LNCaP clone FGC (cell line): ENCODE measurements at places on chromosomes 11 and 22.

DNA sequence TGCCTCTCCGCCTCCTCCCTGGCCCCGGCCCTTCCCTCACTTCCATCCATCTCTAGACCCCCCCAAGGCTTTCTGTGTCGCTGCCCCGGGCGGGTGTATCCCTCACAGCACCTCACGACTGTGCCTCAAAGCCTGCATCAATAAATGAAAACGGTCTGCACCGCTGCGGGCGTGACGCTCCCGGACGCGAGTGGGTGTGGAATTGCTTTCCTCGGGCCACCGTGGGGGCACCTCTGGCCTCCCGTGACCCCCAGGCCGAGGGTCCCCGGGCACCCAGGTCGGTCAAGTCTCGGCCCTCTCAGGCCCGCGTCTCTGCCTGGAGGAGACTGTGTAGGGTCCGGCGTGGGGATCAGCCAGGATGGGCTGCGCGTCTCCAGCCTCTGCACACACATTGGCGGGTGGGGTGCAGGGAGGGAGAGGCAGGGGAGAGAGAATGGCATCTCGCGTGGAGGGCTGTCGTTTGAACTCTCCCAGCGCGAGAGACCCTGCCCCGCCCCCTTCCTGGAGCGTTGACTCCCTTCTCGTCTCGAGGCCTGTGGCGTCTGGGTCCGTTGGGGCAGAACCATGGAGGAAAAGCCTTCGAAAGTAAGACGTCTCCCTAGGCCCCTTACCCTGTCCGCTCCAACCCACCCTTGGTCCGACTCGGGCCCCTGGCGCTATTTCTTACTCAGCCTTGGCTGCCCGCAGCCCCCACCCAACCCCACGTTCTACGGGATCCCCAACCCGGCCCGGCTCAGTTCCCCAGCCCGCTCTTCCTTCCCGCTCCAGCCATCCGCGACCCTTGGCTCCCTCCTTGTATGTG lies at the start of gene CATSPERZ:
Gene CATSPERZ (plus strand): TSS at position 512 of the 802 bp plus-strand sequence. CDS start 53 bp downstream, at position 565.
- no peak for DNase-seq

GRCh38 chr11:11400635-11401232 lies 47.7 kb upstream of the CSNK2A3 start:
- no peak for DNase-seq

DNA sequence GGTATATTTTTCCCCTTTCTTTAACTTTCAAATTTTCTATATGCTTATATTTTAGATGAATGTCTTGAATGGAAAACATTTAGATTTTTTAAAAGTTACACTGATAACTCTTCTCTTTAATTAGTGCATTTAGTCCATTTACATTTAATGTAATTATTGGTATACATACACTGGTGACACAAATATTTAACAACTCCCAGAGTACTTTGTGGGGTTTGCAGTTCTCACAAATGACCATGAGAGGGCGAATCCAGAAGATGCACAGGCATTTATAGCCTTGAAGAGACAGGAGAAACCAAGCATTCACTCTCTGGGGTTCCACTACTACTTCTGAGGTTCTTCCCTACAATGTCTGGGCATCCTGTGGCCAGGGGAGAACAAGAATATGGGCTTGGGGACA lies 125.1 kb downstream of the TIMP3 start:
- DNase-seq = no peak

DNA sequence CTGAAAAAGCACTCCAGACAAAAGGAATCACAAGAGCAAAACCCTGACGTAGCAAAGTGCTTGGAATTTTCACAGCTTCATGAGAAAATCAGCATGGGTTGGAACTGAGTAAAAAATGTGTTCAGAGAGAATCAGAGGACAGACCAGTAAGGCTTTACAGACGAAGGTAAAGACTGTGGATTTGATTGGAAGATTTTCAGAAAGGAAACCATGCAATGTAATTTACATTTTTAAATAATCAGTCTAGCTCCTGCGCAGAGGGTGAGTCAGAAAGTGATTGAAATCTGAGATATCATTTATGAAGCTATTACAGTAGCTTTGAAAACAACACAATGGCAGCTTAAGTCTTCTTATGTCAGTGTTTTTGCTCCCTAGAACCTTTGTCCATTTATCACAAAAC lies 1122.3 kb downstream of the LRRC4C start:
- DNase-seq = no peak

DNA sequence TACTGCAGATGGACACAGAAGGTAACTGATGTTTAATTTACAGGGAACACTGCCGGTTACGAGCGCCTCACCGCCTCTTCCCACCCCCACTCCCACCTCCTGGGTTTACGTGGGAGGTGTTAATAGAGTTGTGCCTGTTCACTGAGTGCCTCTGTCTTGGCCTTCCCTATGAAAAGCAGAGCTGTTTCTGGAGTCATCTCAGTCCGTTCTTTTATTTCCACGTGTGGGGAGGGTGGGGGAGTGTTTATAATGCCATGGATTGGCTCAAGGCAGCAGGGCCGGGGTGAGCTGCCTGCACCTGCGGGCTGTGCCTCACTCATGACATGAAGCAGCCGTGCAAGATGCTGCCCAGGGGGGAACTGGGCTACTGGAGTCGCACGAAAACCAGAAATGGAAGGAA lies 322.7 kb downstream of the CADM1 start:
- DNase-seq = no peak

DNA sequence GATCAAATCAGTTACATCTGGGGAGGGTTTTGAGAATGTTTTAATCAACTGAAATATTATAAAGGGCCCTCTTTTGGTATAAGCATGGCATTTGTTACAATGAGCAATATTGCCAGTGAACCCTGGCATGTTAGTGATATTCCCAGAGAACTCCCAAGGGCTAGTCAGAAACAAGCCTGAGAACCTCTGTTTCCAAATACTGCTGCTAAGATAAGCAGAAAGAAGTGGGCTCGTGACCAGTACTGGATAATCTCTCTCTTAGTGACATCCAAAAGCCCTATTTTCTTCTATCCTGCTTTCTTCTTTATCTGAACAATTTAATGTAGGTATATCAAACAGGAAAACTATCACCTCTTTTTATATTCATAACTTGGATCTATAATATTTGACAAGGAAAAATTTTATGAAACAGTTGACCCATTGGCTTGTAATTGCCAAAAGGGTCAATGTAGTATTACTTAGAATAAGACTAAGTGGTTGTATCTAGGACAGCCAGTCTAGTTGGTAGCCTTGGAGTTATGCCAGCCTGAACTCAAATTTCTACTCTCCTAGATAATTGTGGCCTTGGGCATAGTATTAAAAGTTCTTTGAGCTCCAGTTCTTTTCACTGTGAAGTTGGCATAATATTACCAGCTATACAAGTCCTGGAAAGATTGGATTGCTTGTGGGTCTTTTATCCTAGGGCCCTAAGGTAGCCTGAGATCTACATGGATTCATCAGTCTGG lies 15.7 kb downstream of the CAT start:
- no peak for DNase-seq

DNA sequence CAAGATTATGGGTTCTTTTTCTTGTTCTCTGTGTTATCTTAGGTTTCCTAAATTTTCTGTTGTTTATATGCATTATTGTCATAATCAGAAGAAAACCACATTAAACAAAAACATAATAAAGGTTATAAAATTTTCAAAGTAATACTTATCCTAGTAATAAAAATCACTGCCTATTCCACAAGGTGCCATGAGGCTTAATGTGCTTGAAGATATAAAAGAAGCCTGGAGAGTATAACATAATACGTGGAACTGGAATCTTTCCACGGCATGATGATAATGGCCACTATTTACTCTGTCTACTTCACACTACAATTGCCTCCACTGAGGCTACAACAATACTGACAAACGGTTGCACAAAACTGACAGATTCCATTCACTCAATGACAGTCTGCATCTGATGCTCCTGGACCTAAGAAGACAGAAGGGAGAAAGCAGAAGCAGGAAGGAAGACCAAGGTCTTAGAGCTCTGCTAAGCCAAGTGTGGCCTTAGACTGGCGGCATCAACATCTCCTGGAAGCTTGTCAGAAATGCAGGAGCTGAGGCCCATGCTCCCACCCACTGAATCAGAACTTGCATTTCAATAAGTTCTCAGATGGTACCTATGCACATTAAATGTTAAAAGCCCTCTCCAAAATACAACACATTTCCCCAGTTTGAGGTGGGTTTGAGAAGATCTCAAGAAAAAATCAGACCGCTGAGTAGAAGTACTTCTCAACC lies 13.1 kb downstream of the TENM4 start:
- no peak for DNase-seq

- DNase-seq = no peak
These were observed 55.8 kb upstream of the TREH start for GRCh38 chr11:118735203-118735602.

DNA sequence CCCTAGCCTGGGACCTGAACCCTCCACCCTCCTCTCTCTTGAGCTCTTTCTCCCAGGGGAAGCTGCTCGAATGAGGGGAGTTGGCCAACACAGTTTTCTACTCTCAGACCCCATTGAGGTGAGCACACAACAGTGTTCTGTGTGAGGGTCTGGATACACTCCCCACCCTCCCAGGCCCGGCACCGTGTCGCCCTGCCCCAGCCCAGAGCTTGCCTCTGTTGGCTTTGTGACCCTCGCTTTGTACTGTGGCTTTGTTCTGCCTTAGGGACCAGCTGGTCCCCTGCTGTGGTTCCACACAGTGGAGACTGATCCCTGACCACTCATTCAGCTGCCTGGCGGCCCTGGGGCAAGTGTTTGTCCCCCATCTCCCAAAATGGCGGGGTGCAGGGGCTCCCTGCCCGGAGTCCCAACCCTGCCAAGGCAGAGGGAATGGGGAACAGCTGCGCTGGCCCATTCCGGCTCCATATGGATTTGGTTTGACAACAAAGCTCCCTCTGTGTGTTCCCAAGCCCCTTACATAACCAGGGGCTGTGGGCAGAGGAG lies 8.3 kb downstream of the ST3GAL4 start:
- DNase-seq = no peak

DNA sequence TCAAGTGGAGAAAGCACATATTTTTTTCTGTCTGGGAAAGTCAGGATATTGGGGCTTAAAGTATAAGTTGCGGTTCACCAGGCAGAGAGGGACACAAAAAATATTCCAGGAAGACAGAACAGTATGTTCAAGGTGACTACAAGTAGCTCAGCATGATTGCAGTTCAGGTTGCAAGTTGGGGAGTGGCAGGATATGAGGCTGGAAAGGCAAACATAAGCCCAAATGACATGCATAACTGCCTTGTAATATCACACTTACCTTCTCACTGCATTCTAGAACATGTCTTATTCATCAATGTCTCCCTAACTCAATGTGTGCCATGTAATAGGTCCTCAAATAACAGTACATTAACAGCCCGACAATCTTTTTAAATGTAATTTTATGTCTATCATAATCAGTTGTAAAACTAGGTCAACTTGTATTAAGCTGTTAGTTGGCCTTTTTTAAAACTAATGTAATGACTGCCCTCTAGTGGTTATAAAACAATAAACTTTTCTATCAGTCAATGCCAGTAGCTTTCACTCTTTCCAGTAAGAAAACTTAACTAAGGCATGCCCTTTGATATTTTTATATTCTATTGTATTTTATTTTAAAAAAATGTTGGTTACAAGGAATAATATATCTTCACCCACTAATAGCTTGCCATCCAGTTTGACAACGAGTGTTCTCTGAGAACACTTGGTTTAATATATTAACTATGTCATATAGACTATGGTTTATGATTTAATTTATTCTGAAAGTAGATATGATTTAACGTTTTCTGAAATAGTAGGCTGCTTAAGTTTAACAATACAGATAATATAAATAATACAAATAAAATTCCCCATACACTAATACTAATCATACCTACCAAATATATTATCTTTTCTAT lies 39.4 kb upstream of the CFAP300 start:
- DNase-seq = peak; percentile 37

- no peak for DNase-seq
These were observed 620.1 kb upstream of the KIRREL3 start for GRCh38 chr11:127620671-127621070.
